ENCODE measurements at places on chromosomes 13 and 19. TPM values are rescaled to one million over a fixed set of nuclear protein-coding genes. Genes with fewer than 3 reads are reported as not detected.

DNA sequence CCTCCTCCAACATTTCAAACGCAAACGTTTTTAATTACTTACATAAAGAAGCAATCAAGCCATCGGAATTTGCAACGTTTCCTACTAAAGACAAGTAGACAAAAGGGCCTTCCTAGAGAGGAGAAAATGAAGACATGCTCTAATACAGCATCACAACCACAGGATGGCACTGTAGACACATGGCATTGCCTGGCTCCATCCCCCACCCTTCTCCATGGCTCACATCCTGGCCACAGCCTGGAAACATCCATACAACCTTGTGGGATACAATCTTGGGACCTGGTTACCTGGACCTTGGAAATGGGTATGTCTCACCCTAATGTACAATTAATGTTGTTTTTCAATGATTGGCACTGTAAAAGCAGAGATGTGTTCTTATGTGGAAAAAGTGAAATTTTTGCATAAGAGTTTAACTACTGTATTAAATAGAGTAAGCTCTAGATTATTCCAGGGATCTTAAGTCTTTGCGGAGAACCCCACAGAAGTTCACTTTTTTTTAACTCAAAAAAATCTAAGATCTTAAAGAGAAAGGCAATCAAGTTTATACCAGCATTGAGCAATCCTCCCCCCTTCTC is 21.5 kb downstream of the EBPL start:
- DNase-seq = peak; percentile 87

- peak; percentile 14 for DNase-seq
Observed at GRCh38 chr13:105567951-105568525, 967.4 kb downstream of the EFNB2 start.

- DNase-seq = no peak
Observed at GRCh38 chr13:99066219-99066618, 88.4 kb upstream of the DOCK9 start.

GRCh38 chr19:45152504-45153338 is 8.1 kb downstream of the NKPD1 start:
- peak; percentile 49 for DNase-seq

DNA sequence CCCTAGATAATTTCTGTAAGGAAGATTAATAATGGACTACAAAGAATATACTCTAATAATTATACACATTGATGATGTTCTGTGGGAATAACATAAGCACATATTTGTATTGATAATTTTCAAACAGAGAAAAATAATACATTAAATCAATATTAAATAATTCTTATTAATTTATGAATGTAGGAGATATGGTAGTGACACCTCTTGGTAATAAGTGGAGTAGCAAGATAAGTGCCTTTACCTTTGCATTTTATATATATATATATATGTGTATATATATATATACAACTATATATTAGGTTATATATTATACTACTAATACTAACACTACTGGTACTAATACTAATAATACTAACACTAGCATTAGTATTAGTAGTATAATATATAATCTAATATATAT is 905.8 kb downstream of the SLITRK1 start:
- no peak for DNase-seq

GRCh38 chr19:34432797-34433196 is 4.6 kb downstream of the UBA2 start:
- no peak for DNase-seq

- DNase-seq = no peak
Observed at GRCh38 chr13:76132532-76132931, 496.4 kb downstream of the LMO7 start.

LRRC8E gene
- total RNA-seq = 5.9 TPM

KLK4 gene
- total RNA-seq = not detected

CYP2A6 gene
- total RNA-seq = 0.97 TPM

LILRB5 gene
- 5.8 TPM for total RNA-seq
